ENCODE measurements at places on chromosomes 16 and 17.

- no peak overlapping the region for H3K4me3 ChIP-seq
- peaks cover 3% of the 10 kb centered on the region for H3K4me1 ChIP-seq
- DNase-seq, result no peak
- no peak overlapping the region for H3K27ac ChIP-seq
Observed at GRCh38 chr16:11392041-11392581, 46.9 kb downstream of the RMI2 start.

DNA sequence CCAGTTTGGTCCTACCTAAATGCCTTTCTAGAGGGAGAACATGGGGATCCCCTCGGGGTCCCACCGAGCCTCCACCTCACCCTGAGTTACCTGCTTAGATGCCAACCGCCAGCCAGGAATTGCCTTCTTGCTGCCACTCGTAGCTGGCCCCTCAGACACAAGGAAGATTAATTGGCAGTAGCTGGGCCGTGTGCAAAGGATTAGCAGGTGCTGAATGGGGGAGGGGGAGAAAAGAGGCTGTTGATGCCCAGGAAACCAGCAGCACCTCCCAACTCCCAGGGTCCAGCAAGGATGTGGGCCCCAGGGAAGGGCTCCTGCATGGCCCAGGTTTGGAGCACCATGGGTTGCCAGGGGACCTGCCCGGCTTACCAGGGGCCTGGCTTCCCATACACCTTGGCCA is at the start of gene CNGB1:
CNGB1 (minus strand) TSS at position 159 of the 400 bp plus-strand sequence. CDS start 3,842 bp downstream, outside the sequence.
- H3K27ac ChIP-seq, result no peak within 1 kb of the TSS
- no peak within 1 kb of the TSS for H3K4me3 ChIP-seq
- DNase-seq, result no peak
- H3K4me1 ChIP-seq, result no peaks in the 10 kb centered on the region
- H3K27me3 ChIP-seq, result peaks cover 3% of the 10 kb centered on the region

DNA sequence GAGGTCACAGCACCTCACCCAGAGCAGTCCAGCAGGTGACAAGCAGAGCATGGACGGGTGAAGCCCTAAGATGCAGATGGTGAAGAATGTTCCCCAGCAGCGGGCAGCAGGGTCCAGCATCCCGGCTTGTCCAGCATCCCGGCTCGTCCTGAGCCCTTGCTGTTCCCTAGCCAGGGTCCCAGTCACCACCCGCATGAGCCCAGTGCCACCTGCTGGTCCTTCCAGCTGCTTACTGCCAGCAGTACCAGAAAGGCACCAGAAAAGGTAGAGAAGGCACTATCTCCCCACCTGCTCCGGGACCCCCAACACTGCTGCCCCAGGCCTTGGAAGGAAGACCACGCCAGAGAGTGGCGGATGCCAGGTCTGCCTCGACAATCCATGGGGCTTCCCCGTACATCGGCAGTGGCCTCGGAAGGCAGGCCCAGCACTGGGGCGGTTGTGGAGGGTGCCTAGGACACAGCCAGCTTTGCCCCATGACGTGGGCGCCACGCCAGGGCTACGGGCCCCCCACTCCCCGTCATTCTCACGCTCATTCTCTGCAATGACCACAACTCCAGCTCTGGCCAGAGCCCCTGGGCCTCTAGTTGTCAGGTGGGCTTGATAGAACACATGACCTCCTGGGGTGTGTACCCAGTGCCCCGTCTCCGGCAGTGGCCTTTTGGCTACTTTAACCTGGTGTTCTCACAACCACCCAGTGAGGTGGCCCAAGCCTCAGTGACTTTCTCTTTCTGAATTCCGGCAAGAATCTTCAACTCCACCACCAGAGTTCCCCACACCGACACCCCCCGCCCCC is 1.4 kb downstream of the CENPX start:
- H3K4me1 ChIP-seq, result peaks cover 25% of the 10 kb centered on the region
- no peak overlapping the region for H3K27ac ChIP-seq
- DNase-seq, result peak; percentile 58
- no peaks in the 10 kb centered on the region for H3K36me3 ChIP-seq
- H3K27me3 ChIP-seq, result no peaks in the 10 kb centered on the region
- peak overlapping the region; percentile 92 for H3K4me3 ChIP-seq

DNA sequence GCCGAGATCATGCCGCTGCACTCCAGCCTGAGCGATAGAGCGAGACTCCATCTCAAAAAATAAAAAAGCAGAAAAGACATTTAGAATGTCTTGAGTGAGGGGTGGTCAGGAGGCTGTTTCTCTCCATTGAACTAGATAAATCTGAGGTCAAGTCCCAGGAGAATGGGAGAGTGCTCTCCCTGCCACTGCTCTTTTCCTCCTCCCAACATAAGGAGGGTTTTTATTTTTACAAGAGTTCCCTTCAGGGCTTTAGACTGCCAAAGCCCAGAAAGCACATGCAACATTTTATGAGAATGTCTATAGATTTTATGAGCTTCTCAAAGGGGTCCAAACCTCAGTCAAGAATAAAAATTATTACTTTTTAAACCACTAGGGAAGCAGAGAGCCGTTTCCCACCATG is 1.6 kb downstream of the RND2 start:
- no peak overlapping the region for H3K27ac ChIP-seq
- no peaks in the 10 kb centered on the region for H3K27me3 ChIP-seq
- peaks cover 14% of the 10 kb centered on the region for H3K4me1 ChIP-seq
- DNase-seq, result no peak
- H3K36me3 ChIP-seq, result no peaks in the 10 kb centered on the region

DNA sequence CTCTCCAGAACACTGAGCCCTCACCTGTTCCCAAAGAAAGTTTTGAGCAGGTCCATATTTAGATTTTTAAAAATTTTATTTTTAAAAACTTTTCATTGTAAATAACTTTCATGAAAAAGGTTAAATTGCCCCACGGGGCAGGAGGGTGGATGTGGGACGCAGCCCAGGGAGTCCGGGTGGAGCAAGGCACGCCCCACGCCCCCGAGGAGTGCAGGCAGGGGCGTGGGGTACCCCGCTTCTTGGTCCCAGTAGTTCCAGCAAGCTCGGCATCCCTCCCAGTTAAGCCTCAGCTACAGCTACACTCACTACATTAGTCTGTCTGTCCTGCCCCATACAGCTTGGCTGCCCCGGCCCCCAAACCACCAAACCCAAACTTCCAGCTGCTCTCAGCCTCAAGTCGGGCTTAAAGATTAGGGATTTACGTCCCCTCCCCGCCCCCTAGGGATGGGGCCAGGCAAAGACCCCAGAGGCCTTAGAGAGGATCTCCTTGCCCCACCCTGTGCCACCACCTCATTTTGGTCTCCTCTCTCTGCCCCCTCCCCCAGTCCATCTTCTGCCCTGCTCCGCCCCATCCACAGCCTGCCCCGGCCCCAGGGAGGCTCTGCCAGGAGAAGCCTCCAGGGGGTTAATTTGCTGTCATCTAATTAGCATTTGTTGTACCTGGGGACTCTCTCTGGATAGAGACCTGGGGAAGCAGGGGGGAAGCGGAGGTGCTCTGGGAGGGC is 4.6 kb downstream of the FOXJ1 start:
- peaks cover 71% of the 10 kb centered on the region for H3K27me3 ChIP-seq
- H3K27ac ChIP-seq, result no peak overlapping the region
- no peak overlapping the region for H3K4me3 ChIP-seq
- H3K36me3 ChIP-seq, result no peaks in the 10 kb centered on the region

- H3K4me1 ChIP-seq, result no peaks in the 10 kb centered on the region
- peaks cover 46% of the 10 kb centered on the region for H3K36me3 ChIP-seq
- no peak for DNase-seq
- H3K4me3 ChIP-seq, result no peak overlapping the region
- H3K27me3 ChIP-seq, result no peaks in the 10 kb centered on the region
- H3K27ac ChIP-seq, result no peak overlapping the region
Observed at GRCh38 chr17:43216762-43217613, 5.3 kb downstream of the TMEM106A start.

DNA sequence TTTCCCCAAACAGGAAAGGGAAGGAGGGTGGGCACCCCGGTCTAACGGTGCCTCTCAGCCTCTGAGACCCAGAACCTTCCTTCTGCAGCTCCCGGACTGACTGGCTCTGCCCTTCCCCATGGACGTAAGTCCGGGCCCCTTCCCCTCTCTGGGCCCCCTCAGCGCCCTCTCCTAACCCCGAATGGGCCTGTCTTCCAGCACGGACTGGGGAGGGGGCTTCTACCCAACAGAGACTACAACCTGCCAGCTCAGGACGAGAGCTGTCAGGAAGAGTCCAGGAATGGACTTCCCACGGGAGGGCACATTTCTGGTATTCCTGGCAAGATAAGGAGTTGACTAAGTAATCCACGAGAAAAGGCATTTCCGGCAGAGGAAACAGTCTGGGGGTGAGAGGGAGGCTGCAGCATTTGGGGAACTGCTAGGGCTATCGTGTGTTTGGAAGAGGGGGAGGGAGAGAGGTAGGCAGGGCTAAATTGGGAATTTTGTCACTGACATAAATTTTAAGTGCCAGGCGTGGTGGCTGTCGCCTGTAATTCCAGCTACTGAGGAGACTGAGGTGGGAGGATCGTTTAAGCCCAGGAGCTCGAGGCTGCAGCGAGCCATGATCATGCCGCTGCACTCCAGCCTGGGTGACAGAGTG is 12.1 kb upstream of the ALDOA start:
- peak overlapping the region; percentile 80 for H3K4me3 ChIP-seq
- H3K27me3 ChIP-seq, result no peaks in the 10 kb centered on the region
- no peak overlapping the region for H3K27ac ChIP-seq
- peaks cover 7% of the 10 kb centered on the region for H3K4me1 ChIP-seq
- no peaks in the 10 kb centered on the region for H3K36me3 ChIP-seq
- no peak for DNase-seq

DNA sequence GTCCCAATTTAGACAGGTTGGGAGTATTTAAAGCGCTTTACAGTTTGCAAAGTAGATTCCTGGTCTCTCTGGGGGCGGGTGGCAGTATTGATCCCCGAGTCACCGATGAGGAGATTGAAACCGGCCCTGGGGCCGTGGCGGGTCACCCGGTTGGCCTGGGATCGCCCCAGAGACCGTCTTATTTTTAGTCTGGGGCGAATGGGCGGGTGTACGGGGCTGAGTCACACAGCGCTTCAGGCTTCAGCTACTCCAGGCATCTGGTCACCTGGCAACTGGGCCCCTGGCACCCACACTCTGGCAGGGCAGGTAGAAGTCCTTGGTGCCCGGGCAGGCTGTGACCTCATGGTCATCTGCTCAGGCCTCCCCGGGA is 669 bp downstream of the MIEF2 start:
- H3K4me1 ChIP-seq, result peaks cover 56% of the 10 kb centered on the region
- H3K4me3 ChIP-seq, result peak overlapping the region; percentile 94
- peak overlapping the region; percentile 98 for H3K27ac ChIP-seq
- peak; percentile 99 for DNase-seq
- no peaks in the 10 kb centered on the region for H3K27me3 ChIP-seq
- H3K36me3 ChIP-seq, result peaks cover 40% of the 10 kb centered on the region

- no peak for DNase-seq
- H3K27ac ChIP-seq, result no peak overlapping the region
- H3K36me3 ChIP-seq, result no peaks in the 10 kb centered on the region
- no peaks in the 10 kb centered on the region for H3K27me3 ChIP-seq
Observed at GRCh38 chr17:71316176-71316897, 804.5 kb upstream of the SOX9 start.

- no peak overlapping the region for H3K27ac ChIP-seq
- H3K4me3 ChIP-seq, result no peak overlapping the region
- H3K27me3 ChIP-seq, result peaks cover 5% of the 10 kb centered on the region
- no peak for DNase-seq
- H3K4me1 ChIP-seq, result no peaks in the 10 kb centered on the region
Observed at GRCh38 chr16:85699628-85700027, 10.9 kb upstream of the GINS2 start.

GRCh38 chr17:61616783-61617182 is 25.8 kb upstream of the NACA2 start:
- H3K4me3 ChIP-seq, result no peak overlapping the region
- DNase-seq, result no peak

DNA sequence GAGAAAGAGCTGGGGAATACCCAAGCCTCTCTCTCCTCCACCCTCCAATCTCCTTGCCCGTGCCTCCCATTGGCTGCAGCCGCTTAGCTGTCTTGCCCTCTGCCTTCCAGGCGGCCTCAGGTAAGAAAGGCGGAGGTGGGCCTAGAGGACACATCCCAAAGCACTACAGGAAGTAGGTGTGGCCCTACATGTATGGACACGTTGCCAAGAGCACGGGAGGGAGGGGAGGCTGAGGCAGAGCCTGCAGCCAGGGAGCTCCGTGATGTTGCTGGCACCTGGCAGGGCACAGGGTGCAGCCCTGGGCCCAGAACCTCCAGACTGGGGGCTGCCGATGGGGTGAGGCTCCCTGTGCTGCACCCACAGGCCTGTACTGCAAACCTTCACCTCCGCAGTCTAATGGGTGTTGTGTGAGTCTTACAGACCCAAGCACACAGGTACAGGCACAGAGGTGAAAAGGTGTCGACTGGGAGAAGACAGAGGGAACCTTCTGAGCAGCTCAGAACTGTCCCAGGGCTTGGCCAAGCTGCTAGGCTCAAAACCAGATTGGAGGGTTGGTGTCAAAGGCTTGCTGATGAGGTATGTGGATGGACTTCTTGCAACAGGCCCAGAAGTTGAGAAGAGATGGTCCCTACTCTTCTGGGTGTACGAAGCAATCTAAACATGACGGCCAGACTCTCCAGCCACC is 23.5 kb upstream of the FOXK2 start:
- H3K36me3 ChIP-seq, result no peaks in the 10 kb centered on the region
- H3K27ac ChIP-seq, result peak overlapping the region; percentile 88
- H3K4me1 ChIP-seq, result peaks cover 18% of the 10 kb centered on the region
- no peak for DNase-seq

DNA sequence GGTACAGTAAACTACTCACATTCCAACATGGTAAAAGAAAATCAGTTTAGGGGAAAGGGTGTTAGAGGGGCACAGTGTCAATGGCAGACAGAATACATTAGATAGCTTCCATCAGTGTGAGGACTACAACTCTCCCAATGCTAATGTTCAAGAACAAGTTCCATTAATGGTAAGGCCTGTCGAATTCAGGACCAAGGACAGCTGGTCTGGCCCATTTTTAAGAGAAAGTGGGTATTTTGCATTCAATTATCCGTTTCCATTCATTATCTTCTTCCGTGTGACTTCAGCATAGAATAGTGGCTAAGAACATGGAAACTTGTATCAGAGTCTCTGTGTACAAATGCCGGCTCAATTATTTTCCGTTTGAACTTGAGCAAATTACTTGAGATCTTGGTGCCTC is 98.4 kb downstream of the XYLT1 start:
- H3K36me3 ChIP-seq, result no peaks in the 10 kb centered on the region
- H3K27ac ChIP-seq, result no peak overlapping the region
- H3K27me3 ChIP-seq, result no peaks in the 10 kb centered on the region
- no peak for DNase-seq

DNA sequence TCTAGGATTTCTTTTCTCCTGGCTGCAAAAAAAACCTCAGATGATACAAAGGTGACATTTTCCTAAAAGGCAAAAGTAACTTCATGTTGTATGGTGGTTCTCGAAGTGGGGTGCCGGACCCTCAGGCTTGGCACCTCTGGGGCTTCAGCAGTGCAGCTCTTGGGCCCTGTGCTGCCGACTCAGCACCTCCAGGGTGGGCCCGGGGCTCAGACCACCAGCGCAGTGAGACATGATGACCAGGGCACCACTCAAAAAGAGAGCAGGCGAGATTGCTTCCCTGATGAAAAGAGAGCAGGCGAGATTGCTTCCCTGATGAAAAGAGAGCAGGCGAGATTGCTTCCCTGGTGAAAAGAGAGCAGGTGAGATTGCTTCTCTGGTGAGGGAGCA is 98.7 kb upstream of the ZNF750 start:
- no peak for DNase-seq
- H3K27ac ChIP-seq, result no peak overlapping the region
- peaks cover 71% of the 10 kb centered on the region for H3K36me3 ChIP-seq
- H3K4me1 ChIP-seq, result no peaks in the 10 kb centered on the region

- H3K27ac ChIP-seq, result no peak overlapping the region
- H3K27me3 ChIP-seq, result no peaks in the 10 kb centered on the region
- no peak overlapping the region for H3K4me3 ChIP-seq
- DNase-seq, result no peak
- no peaks in the 10 kb centered on the region for H3K4me1 ChIP-seq
Observed at GRCh38 chr16:80875616-80876015, 71.2 kb upstream of the CDYL2 start.

- peaks cover 5% of the 10 kb centered on the region for H3K4me1 ChIP-seq
- no peaks in the 10 kb centered on the region for H3K27me3 ChIP-seq
- DNase-seq, result no peak
- H3K4me3 ChIP-seq, result no peak overlapping the region
Observed at GRCh38 chr16:57613514-57613913, 14.9 kb upstream of the ADGRG1 start.
